Activated T-helper 2 cell treated with anti-CD3 and anti-CD28 coated beads, Interferon-gamma antibody, Interleukin-2, Interleukin-4, amounts not matched to agents 10 μg/mL and 5 μg/mL and 100 μg/mL, durations not matched to agents 14 hours and 24 hours and 36 hours (primary cell): ENCODE measurements at places on chromosomes 12 and 14.

- no peaks in the 10 kb centered on the region for H3K36me3 ChIP-seq
- no peaks in the 10 kb centered on the region for H3K4me1 ChIP-seq
- no peaks in the 10 kb centered on the region for H3K27me3 ChIP-seq
- no peak for DNase-seq
- H3K4me3 ChIP-seq, result no peak overlapping the region
- H3K27ac ChIP-seq, result no peak overlapping the region
Observed at GRCh38 chr12:114875313-114875712, 191.3 kb upstream of the TBX3 start.

GRCh38 chr12:121535150-121536053, 45.4 kb downstream of the KDM2B start:
- H3K27me3 ChIP-seq, result no peaks in the 10 kb centered on the region
- H3K4me3 ChIP-seq, result peak overlapping the region; percentile 38
- H3K4me1 ChIP-seq, result peaks cover 42% of the 10 kb centered on the region
- peaks cover 33% of the 10 kb centered on the region for H3K36me3 ChIP-seq

- peaks cover 15% of the 10 kb centered on the region for H3K4me1 ChIP-seq
- DNase-seq, result no peak
- H3K27ac ChIP-seq, result no peak overlapping the region
- no peaks in the 10 kb centered on the region for H3K27me3 ChIP-seq
Observed at GRCh38 chr12:62472472-62472871, 5.8 kb downstream of the MON2 start.

DNA sequence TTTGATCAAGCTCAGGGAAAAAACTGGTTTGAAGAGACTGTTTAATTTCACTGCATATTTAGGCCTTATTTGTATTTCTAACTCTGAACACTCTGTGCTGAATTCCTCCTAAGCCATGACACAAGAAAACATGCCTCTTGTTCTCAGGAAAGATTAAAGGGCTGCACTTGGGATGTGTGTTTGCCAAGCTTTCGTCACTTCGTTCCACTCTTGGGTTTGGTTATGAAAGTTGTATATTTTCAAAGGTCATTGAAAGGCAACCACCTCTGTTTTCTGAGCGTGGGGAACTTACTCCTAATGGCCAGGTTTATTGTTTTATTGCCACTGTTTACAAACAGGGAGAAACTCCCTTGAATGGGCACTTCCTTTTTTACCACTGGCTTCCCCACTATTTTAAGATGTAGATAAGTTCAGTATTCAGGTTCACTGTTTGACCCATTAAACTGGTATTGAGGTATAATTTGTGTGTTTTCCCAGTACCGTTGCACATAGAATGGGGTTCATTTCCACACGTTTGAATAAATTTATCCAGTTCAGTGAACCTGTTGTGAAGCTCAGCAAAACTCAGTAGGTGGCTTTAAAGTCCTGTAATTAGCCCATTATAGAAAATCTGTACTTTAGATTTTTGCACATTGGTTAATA, 65.3 kb downstream of the NKX2-1 start:
- no peak overlapping the region for H3K27ac ChIP-seq
- H3K27me3 ChIP-seq, result no peaks in the 10 kb centered on the region
- H3K4me1 ChIP-seq, result no peaks in the 10 kb centered on the region
- H3K36me3 ChIP-seq, result no peaks in the 10 kb centered on the region

DNA sequence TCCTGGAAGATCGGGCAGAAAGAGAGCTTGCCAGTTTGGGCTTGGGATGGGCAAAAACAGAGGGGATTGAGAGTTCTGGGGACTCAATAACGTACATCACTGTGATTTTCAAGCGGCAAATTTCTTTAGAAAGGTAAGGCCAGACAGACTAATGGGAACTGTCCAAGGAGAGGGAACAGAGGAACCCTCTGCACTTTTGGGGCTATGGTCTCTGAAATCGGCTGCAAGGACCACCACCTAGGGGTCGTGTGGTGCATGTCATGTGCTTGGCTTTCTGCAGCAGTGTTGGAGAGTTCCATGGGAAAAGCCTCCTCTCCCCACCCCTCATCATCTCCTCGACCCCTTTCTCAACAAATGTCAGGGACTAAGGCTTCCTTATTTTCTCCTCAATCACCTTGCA, 79.6 kb downstream of the PPM1A start:
- H3K4me1 ChIP-seq, result peaks cover 34% of the 10 kb centered on the region
- H3K4me3 ChIP-seq, result no peak overlapping the region
- no peak for DNase-seq
- H3K36me3 ChIP-seq, result peaks cover 3% of the 10 kb centered on the region
- no peak overlapping the region for H3K27ac ChIP-seq

DNA sequence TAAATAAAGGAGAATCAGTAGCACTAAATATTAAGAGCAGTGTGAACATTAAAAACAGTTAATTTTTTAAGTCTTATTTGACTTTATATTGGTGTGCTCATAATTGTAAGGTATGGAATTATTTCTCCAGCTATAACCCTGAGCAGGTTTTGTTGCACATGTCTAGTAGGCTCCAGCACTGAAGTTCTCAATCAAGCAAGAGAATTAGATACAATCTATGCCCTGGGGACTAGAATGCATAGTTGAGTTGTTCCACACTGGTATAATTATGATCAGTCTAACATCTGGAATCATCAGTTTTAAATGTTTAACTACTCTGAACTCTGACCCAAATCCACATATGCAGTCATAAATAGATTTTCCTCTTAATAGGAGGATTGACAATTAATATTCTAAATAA, 257.8 kb upstream of the ARHGAP5 start:
- H3K27me3 ChIP-seq, result no peaks in the 10 kb centered on the region
- no peak overlapping the region for H3K4me3 ChIP-seq
- H3K4me1 ChIP-seq, result no peaks in the 10 kb centered on the region
- no peak for DNase-seq

GRCh38 chr14:90062822-90063539, 1.2 kb downstream of the KCNK13 start:
- H3K4me3 ChIP-seq, result peak overlapping the region; percentile 66
- H3K27me3 ChIP-seq, result peaks cover 61% of the 10 kb centered on the region
- H3K27ac ChIP-seq, result no peak overlapping the region
- H3K36me3 ChIP-seq, result no peaks in the 10 kb centered on the region
- peaks cover 19% of the 10 kb centered on the region for H3K4me1 ChIP-seq

DNA sequence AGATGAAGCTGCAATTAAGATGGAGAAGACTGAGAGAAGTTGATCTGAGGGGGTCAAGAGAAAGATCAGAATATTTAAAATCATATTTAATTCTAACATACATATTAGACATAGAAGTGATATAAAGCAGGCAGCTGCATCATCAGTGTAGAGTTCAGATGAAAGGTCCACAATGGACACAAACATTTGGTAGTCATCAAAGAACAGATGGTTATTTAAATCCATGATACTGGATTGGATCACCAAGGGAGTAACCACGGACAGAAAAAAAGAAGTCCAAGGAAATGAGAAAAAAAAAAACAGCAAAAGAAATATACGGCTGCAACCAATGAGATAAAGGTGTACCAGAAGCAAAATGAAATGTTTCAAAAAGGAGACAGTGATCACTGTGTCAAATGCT, 20.1 kb downstream of the NOVA1 start:
- no peaks in the 10 kb centered on the region for H3K27me3 ChIP-seq
- no peaks in the 10 kb centered on the region for H3K4me1 ChIP-seq
- no peak overlapping the region for H3K27ac ChIP-seq
- H3K4me3 ChIP-seq, result no peak overlapping the region
- DNase-seq, result no peak
- H3K36me3 ChIP-seq, result no peaks in the 10 kb centered on the region

DNA sequence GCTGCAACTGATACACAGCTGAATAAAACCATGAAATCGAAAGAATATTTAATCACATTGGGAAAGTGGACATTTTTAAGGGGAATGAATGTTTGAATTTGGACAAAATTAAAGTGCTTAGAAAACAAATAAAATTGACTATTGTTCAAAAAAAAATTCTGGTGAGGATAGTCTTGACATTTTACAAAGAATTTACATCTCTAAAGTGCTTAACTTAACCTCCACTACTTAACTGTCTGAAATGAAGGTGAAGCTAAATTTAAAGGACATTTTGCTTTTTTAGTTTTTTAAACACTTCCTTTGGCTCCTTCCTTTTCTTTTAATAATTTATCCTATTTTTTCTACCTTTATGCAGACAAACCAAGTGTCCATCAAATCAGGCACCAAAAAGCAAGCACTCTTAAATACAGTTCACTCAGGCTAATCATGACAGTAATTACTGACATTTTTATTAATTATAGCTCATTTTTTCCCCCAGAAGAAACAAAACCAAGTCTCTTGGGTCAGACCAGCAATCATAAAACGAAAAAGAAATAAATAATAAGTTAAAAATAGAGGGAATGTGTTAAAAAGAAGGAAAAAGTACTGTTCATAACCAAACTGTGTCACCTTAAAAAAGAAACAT, 5.7 kb upstream of the CCND2 start:
- no peaks in the 10 kb centered on the region for H3K36me3 ChIP-seq
- peak overlapping the region; percentile 95 for H3K4me3 ChIP-seq
- peaks cover 14% of the 10 kb centered on the region for H3K27me3 ChIP-seq
- DNase-seq, result no peak

- DNase-seq, result no peak
- no peak overlapping the region for H3K27ac ChIP-seq
- peaks cover 61% of the 10 kb centered on the region for H3K36me3 ChIP-seq
- H3K4me3 ChIP-seq, result no peak overlapping the region
Observed at GRCh38 chr12:47967461-47968321, 4.3 kb downstream of the TMEM106C start.

GRCh38 chr12:7892186-7892980, 19.7 kb upstream of the SLC2A14 start:
- no peak for DNase-seq
- H3K4me3 ChIP-seq, result no peak overlapping the region
- no peaks in the 10 kb centered on the region for H3K4me1 ChIP-seq
- H3K36me3 ChIP-seq, result no peaks in the 10 kb centered on the region

DNA sequence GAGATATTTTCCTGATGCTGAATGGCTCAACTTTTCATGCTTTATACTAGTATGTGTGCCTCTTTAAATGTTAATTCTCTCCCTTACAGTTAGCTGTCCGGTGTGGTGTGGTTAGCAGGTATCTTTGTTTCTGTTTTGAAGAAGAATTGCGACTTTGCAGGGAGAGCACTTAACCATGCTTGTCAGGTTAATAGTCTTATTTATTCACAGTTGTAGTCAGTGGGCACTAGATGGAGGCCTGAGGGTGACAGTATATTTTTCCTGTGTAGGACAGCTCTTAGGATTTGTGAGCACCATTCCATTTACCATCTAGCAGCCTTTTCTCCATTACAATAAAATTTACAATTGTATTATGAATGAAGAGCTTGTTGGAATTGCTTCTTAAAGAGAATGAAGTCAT, 34.9 kb downstream of the PDE3A start:
- H3K4me1 ChIP-seq, result no peaks in the 10 kb centered on the region
- DNase-seq, result no peak
- H3K27ac ChIP-seq, result no peak overlapping the region
- no peaks in the 10 kb centered on the region for H3K36me3 ChIP-seq
- no peaks in the 10 kb centered on the region for H3K27me3 ChIP-seq

GRCh38 chr12:126067626-126068329, 1002.5 kb downstream of the AACS start:
- no peak for DNase-seq
- H3K27ac ChIP-seq, result no peak overlapping the region
- H3K27me3 ChIP-seq, result no peaks in the 10 kb centered on the region
- no peaks in the 10 kb centered on the region for H3K4me1 ChIP-seq

DNA sequence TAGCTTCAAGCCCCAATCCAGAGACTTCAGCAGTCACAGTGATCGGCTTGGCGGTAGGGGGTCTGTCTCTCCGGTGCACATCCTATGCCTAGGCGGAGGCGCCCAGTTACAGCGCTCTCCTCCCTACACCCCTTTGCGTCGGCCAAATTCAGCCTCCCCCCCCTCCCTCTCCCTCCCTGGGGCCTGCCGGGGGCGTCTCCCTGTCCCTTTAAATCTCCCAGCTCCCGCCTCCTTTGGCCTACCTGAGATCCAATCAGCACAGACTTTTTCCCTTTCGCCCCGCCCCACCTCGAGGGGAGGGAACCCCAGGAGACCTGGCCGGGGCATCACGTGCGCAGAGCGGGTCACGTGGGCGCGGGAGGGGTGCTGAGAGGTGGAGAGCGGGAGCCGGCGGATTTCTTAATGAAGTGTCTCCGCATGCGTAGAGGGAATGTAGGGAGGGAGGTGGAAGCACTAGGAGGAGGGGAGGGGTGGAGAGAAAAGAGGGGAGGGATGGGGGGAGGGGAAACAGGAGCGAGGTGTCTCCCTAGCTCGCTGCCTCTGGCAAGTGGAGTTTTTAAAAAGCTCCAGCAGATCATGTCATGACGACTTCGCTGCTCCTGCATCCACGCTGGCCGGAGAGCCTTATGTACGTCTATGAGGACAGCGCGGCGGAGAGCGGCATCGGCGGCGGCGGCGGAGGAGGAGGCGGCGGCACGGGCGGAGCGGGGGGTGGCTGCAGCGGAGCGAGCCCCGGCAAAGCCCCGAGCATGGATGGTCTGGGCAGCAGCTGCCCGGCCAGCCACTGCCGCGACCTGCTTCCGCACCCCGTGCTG, at the start of gene HOXC13:
Gene HOXC13, plus strand, starts transcription at position 506 of the 815 bp plus-strand sequence. Its CDS starts 76 bp downstream, at position 582.
- no peaks in the 10 kb centered on the region for H3K36me3 ChIP-seq
- DNase-seq, result no peak
- no peak within 1 kb of the TSS for H3K4me3 ChIP-seq
- no peaks in the 10 kb centered on the region for H3K4me1 ChIP-seq

- H3K27me3 ChIP-seq, result no peaks in the 10 kb centered on the region
- no peak overlapping the region for H3K4me3 ChIP-seq
- no peak overlapping the region for H3K27ac ChIP-seq
- no peak for DNase-seq
- H3K4me1 ChIP-seq, result no peaks in the 10 kb centered on the region
Observed at GRCh38 chr12:128336204-128337070, 69.5 kb downstream of the TMEM132C start.

DNA sequence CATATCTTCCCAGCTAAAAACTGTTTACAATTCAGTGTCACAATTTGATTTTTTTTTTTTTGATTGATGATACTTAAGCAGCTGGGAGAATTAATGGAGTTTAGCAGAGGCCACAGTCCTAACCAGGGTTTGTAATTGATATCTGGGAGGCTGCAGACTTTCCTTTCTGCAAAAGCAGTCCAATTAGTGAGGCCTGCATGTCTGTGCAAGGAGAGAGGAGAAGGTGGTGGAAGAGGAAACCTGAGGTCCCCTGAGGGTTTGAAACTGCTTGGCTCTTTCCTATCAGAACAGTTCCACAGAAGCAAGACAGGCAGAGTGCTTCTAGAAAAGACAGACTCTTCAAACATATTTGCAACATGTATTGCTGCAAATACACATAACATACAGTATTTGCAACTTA, 160.8 kb upstream of the KRR1 start:
- H3K27me3 ChIP-seq, result peaks cover 14% of the 10 kb centered on the region
- no peak for DNase-seq
- no peak overlapping the region for H3K4me3 ChIP-seq
- no peaks in the 10 kb centered on the region for H3K4me1 ChIP-seq

- no peak overlapping the region for H3K27ac ChIP-seq
- no peak overlapping the region for H3K4me3 ChIP-seq
- H3K4me1 ChIP-seq, result no peaks in the 10 kb centered on the region
- H3K27me3 ChIP-seq, result no peaks in the 10 kb centered on the region
- DNase-seq, result no peak
- no peaks in the 10 kb centered on the region for H3K36me3 ChIP-seq
Observed at GRCh38 chr14:103033681-103034096, 23.7 kb downstream of the CDC42BPB start.
